Activated CD4-positive, CD25-positive, alpha-beta regulatory T cell treated with anti-CD3 and anti-CD28 coated beads, Interleukin-2, amount 50 U/mL, for 16 hours (primary cell): ENCODE measurements at places on chromosomes 2 and 18.

GRCh38 chr18:73199151-73199550 lies 331.4 kb upstream of the NETO1 start:
- DNase-seq = no peak

DNA sequence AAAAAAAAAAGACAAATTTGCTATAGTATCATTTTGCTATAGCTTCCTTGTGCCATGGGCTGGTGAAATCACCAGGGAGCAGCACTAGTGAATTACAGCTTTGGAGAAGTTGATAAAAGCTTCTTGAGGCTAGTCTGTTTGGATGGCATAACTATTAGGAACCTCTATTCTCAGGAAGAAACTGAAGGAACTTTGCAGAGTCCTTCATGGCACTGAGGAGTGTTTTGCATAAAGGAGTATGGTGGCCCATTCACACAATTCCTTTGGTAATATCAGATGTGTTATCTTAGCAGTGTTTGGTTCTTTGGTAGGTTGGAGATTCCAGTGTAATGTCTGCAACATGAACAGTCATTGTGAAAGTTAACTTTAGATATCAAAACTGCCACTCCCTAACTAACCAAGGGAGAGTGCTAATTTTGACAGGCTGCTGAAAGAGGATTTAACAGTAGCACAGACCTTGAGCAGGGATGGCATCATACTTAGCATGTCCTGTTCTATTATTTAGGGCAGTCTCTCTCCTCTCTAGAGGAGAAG lies 76.6 kb upstream of the ZFP36L2 start:
- no peak for DNase-seq

GRCh38 chr18:2994603-2995432 lies 18.1 kb downstream of the LPIN2 start:
- DNase-seq = peak; percentile 44

DNA sequence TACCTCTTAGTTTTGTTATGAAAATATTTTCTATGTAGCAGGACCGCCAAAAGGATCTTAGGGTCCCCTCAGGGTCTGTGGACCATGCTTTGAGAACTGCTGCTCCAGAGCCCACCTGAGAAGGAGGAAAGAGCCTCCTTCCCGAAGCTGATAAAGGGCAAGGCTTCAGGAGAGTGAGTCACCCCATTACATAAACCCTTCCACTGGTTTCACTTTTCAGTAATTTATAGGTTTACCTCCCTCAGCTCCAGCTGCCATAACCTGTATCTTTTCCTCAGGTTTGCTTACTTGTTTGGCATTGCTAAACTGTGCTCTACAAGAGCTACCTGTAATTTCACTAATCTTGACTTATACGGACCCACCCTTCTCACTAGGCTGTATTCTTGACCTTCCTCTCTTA lies 6.6 kb downstream of the TTLL4 start:
- no peak for DNase-seq

DNA sequence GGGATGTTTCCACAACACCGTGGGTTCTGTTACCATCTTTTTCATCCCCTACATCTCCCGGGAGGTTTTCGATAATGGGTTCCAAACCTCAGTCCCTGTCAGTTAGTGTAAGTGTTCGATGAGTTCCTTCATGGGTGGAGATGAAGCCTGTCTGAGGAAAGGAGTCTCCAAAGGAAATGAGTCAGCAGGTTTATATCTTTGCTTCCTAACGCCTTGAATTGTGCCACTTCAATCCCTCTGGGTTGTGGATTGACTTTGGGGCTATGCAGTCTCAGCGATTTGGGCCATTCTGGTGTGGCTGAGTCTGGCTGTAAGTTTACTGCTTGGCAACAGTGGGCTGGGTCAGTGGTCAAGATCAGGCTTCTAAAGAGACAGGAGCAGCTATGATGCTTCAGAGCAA lies 1.2 kb downstream of the SERPINB5 start:
- DNase-seq = no peak

DNA sequence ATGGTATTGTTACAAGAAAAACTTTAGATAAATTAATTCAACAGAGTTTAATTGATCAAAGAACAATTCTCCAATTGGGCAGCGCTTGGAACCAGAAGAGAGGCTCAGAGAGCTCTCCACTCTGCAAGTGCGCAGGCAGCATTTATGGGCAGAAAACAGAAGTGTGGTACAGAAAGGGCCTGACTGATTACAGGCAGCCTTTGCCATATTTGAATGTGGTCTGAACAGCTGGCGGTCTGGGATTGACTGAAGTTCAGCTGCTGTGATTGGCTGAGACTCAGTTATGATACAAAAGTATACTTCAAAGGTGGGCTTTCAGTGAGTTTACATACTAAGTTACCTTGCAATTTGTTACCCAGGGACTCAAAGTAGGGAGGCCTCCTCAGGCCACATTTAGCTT lies 301.3 kb upstream of the ID2 start:
- no peak for DNase-seq

DNA sequence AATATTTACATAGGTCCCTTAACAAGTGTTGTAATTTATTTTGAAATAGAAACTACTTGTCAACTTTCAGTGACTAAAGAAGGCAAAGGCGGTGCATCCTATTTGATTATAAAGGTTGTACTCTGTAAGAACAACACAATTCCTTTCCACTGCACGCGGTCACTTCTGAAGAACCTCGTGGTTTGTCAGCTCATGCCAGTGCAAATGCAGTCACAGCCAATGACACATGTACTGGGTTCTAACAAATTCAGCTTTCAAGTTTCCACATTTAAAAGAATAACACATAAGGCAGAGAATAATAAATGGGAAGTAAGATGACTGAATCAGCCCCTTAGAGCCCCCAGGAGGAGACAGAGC lies 39.7 kb downstream of the CYB5A start:
- no peak for DNase-seq

- no peak for DNase-seq
Observed at GRCh38 chr2:100200985-100201384, 58.6 kb upstream of the AFF3 start.

DNA sequence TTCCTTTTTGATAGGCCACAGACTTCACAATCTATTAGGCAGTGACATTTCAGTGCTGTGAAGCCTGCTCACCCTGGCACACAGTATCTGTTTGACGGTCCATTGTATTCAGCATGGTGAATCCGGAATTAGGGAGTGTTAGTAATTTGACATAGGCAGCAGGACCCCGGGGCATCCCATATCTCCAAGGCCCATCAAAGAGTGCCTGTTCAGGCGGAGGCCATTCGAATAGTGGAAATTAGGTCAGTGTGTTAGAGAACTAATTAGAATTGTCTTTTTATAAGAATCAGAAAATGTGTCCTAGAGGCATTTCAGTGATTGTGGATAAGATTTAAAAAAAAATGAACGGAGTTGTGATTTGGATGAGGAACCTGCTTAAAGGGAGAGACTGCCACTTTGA lies 818.8 kb upstream of the SOX11 start:
- no peak for DNase-seq

DNA sequence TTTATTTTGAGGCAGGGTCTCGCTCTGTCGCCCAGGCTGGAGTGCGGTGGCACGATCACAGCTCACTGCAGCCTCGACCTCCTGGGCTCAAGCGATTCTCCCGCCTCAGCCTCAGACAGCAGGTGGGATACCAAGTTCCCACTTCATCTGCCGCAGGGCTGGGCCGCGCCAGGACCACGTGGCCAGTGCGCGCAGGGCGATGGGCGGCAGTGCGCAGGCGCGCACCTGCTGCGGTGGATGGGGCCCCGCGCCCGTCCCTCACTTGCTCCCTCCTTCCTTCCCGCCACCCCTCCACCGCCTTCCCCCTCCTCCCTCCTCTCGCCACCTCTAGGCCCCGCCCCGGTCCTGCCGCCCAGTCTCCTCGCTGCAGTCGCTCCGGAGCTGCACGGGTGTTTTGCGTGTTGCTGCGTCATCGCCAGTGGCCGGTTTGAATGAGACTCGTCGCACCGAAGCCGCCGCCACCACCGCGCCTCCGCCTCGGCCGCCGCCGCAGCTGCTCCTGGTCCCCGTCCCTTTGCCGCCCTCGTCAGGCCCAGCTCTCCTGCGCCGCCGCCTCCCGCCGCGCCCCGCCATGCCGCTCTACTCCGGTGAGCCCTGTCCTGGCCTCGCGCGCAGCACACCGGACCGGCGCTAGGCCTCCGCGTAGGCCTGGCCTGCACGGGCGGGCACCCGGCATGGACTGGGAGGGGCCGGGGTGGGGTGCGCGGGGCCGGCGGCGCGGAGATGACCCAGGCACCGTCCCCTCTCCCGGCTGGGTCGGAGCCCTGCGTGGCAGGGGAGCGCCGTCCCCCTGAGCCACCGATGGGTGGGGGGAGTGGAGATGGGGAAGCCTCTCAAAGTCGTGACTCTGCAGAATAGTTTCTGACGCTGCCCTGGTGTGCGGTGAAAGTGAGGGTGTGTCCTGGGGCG lies at the start of gene USP14:
Gene USP14 (plus strand): TSS at position 430 of the 909 bp plus-strand sequence. CDS start 142 bp downstream, at position 572.
- peak; percentile 91 for DNase-seq

DNA sequence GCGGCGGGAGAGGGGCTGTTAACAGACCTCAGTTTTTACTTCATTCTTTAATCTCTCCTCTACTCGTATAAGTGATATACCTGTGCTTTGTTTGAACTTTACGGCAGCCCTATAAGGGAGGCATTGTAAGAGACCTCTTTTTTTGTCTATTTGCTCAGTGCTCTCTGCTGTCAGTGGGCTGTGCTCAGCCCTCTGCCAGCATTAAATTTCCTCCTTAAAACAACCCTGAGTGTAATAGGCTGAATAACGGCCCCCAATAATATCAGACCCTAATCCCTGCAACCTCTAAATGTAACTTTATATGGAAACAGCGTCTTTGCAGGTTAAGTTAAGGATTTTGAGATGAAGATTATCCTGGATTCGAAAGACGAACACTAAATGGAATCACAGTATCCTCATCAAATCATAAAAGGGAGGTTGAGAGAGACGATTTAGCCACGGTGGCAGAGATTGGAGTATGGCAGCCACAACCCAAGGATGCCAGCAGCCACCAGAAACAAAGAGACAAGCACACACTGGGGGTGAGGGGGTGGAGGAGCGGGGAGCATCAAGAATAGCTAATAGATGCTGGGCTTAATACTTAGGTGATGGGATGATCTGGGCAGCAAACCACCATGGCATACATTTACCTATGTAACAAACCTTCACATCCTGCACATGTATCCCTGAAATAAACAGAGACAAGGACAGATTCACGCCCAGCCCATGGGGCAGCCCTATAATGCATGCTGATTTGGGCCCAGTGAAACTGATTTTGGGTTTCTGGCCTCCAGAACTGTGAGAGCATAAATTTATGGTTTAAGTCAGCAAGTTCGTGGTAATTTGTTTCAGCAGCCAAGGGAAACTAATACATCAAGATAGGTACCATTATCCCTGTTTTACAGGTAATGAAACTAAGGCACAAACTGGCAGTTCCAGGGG lies 894 bp upstream of the FARSB start:
- DNase-seq = no peak

- no peak for DNase-seq
Observed at GRCh38 chr2:232439758-232440135, 16.2 kb upstream of the ALPI start.

- DNase-seq = no peak
Observed at GRCh38 chr18:44325903-44326635, 354.6 kb upstream of the SETBP1 start.

- no peak for DNase-seq
Observed at GRCh38 chr2:8193686-8194615, 487.9 kb upstream of the ID2 start.

- DNase-seq = no peak
Observed at GRCh38 chr2:239308661-239309397, 92.0 kb downstream of the HDAC4 start.

DNA sequence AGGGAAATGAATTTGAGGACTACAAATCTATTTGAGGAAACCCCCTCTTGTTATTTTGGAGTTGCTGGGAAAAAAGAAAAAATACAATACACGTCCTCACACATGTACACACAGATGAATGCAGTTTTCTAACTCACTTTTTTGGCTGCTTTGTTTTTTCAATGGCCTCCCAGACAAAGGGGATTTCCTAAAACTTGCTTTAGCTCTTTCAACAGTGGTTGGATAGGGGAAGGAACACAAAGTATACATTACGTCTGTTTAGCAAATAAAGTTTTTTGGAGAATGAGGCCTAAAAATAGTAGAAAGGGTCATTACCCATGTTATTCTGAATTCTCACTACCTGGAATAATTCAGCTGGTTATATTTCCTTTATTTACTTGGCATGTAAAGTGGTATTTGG lies 125.3 kb upstream of the ITGB6 start:
- no peak for DNase-seq

GRCh38 chr2:235406430-235406829 lies 87.4 kb upstream of the AGAP1 start:
- DNase-seq = no peak

DNA sequence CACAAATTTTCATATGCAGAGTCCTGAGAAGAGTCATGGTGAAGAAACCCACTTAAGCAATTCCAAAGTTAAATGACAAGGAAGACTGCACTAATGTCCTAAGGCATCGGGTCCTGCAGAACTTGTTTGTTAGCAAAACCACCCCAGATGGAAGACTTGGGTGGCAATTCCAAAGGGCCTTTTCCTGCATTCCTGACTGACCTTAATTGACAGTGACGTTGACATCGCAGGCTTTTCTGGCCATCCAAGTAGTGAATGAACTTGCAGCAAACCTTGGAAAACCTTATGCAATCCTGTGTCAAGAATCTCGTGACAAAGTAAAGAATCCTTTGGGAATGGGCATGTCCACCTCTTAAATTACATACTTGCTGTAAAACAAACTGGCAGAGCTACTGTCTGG lies 112.5 kb upstream of the SH3BP4 start:
- DNase-seq = no peak

DNA sequence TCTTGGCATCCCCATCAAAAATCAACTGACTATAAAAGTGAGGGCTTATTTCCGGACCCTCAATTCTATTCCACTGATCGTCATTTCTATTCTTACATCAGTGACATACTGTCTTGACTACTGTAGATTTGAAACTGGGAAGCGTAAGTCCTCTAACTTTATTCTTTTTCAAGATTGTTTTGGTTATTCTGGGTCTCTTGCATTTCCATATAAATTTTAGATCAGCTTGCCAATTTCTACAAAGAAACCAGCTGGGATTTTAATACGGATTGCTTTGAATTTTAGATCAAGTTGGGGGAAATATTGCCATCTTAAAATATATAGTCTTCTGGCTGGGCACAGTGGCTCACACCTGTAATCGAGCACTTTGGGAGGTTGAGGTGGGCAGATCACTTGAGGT lies 17.9 kb upstream of the INPP4A start:
- no peak for DNase-seq

- DNase-seq = no peak
Observed at GRCh38 chr2:63792530-63792929, 49.2 kb upstream of the UGP2 start.

GRCh38 chr2:69977906-69978482 lies 16.6 kb upstream of the ASPRV1 start:
- DNase-seq = no peak

- no peak for DNase-seq
Observed at GRCh38 chr2:240886678-240887609, 9.0 kb downstream of the MAB21L4 start.

DNA sequence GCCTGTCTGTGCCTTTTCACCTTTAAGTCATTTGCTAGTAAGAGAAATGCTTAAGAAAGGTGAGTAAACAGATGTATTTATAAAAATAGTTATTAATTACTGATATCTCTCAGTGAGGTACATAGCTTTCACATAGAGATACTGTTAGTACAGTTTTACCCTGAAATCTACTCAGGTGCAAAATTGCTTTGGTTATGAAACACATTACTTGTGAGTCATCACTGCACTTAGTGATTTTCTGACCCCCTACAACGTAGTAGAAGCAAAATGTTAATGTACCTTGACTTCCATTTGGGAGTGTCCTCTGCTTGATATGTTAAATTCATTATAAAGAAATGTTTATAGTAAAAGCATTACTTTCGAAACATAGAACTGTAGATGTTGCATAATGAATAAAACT lies 6.5 kb downstream of the GLS start:
- no peak for DNase-seq
